Breast epithelium (tissue), 4 donors: ENCODE measurements at places on chromosomes 7 and 10. TPM values are rescaled to one million over a fixed set of nuclear protein-coding genes. Genes with fewer than 3 reads are reported as not detected.
A peak's percentile ranks its signal among the peaks of the same experiment; 100 is the strongest.

DNA sequence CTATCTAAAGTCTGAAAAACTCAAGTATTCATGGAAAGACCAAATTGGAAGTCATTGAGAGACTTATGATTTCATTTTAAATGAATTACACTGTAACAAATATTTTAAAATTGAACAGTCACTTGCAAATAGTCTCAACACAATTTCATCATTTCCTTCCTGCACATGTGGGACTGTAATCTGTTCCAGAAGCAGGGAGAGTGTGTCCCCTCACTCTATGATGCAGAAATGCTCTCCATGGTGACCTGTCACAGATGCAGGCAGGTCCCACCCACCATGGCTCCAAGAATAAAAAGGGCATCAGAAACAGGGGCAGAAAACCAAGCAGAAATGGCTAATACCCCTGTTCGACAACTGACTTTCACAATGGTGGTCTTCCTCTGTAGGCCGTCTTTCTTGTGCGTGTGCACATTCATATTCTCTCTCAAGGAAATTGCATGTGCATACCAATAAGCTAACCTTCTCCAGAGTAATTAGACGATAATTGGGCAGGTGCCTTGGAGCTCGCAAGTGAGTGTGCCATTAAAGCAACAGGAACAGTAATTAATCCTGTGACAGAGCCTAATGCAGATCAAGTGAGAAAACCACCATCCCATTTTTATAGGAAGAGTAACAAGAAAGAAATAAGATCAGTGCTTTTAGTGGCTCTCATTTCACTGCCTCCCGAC lies 170.9 kb downstream of the ZMYND11 start:
- H3K4me1 ChIP-seq: no peaks in the 10 kb centered on the region
- no peaks in the 10 kb centered on the region for H3K27me3 ChIP-seq
- H3K36me3 ChIP-seq: no peaks in the 10 kb centered on the region
- no peak overlapping the region for H3K27ac ChIP-seq
- no peak overlapping the region for H3K4me3 ChIP-seq

The CPA1 gene
- total RNA-seq: 0.96 TPM

The CABCOCO1 gene
- total RNA-seq: 1.2 TPM

DNA sequence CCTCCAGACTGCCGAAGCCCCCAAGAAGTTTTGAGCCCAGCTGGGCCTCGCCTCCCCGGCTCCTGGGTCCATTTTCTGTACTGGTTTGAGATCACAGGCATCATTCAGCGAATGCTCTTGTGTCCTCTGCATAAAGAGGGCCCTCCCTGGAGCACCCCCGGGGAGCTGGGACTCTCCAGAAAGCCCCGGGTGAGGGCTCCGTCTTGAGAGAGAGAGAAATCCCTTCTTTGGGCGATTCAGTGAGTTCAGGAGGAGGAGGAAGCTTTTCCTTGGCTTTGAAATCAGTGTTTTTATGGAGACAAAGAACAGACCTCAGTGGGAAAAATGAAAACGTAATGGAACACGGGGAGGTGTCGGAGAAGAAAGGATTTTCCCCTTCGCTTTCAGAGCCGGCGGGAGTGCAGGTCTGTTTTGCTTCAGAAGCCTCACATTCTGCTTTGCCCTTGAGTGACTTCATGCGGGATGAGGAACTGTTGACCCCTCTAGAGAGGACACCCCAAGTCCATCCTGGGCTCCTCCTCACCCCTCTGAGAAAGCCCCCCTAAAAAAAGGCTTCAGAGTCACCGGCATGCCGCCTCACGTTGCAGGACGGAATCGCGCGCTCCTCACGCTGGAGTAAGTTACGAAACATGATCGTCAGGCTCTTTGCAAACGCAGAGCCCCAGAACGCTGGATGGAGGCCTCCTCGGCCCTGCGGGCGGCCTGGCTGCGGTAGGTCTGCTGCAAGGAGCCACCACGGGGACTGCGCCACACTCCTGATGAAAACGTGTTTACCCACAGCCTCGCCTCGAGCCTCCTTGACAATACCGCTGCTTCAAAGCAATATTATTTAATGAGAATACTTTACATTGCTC lies 8.5 kb upstream of the AP5Z1 start:
- peak overlapping the region; percentile 69 for H3K27ac ChIP-seq
- no peaks in the 10 kb centered on the region for H3K4me1 ChIP-seq
- no peaks in the 10 kb centered on the region for H3K27me3 ChIP-seq
- no peak overlapping the region for H3K4me3 ChIP-seq
- H3K36me3 ChIP-seq: no peaks in the 10 kb centered on the region

The MRC1 gene
- 13.8 TPM for total RNA-seq

DNA sequence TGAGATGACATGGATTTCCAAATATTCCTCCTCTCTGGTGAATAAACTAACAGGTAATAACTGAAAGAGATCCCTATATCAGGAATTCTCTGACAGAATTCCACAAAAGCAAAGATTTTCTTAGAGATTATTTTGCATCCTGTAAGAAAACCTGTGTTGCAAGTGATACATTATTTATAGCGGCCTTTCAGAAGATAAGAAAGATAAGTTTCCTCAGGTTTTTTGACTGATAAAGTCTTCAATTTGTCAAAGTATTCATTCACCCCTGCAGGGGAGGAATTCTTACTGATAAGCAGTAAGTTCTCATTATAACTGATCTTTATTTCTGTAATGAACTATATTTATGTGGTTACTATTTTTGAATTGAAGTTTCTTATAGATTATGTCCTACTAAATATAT lies 554.0 kb downstream of the ARL4A start:
- no peaks in the 10 kb centered on the region for H3K4me1 ChIP-seq
- no peak overlapping the region for H3K4me3 ChIP-seq
- no peaks in the 10 kb centered on the region for H3K36me3 ChIP-seq
- H3K27me3 ChIP-seq: no peaks in the 10 kb centered on the region

- DNase-seq: no peak
- H3K36me3 ChIP-seq: no peaks in the 10 kb centered on the region
- H3K4me1 ChIP-seq: no peaks in the 10 kb centered on the region
- no peak overlapping the region for H3K4me3 ChIP-seq
These were observed 10.8 kb downstream of the PDE1C start for GRCh38 chr7:32059289-32060011.

The TCAF2 gene
- 14.0 TPM for total RNA-seq

DNA sequence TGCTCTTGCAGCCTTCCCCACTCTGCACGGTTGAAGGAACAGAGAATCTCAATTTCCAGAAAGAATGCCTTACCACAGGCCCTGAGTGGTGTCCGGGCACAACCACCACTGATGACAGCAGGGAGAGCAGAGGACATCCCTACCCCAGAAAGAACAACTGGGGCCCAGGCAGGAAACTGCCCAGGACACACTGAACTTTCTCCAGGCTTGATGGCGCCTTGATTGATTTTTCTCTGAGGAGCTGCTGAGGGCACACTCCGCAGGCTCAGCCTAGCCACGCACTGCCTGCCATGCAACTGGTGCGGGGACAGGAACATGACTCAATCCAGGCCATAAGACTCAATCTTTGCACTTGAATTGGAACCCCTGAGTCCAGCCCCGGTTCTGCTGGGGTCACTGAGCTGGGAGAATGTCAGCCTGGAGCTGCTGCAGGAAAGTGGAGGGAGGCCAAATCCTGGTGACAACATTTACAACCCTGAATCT lies 5.9 kb downstream of the AKR1B1 start:
- no peak for DNase-seq
- H3K36me3 ChIP-seq: peaks cover 6% of the 10 kb centered on the region
- no peak overlapping the region for H3K27ac ChIP-seq
- no peaks in the 10 kb centered on the region for H3K27me3 ChIP-seq

The CALML5 gene
- 31.1 TPM for total RNA-seq

- no peaks in the 10 kb centered on the region for H3K36me3 ChIP-seq
- no peaks in the 10 kb centered on the region for H3K27me3 ChIP-seq
- H3K4me1 ChIP-seq: no peaks in the 10 kb centered on the region
- no peak for DNase-seq
These were observed 26.1 kb upstream of the RSU1 start for GRCh38 chr10:16843252-16843870.

The LZTS2 gene
- total RNA-seq: 67.5 TPM

DNA sequence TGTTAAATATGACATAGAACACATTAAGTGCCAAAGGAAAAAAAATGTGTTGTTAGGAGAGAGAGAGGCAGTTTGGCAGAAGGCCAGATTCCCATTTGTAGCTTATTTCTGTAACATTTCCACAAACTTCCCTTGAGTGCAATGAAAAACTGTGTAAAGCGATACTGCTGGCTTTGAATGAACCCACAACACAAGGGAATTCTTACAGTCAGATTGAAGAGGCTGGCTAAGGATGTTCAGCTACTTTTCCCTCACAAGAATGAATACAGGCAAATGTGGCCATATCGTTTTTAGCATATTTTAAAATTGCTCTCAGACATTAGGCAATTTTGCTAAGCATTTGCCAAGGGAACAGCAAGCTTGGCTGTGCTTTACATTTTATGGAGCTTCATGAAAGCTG lies 614.1 kb upstream of the FZD8 start:
- H3K27ac ChIP-seq: no peak overlapping the region
- no peak for DNase-seq
- no peaks in the 10 kb centered on the region for H3K36me3 ChIP-seq
- peaks cover 3% of the 10 kb centered on the region for H3K4me1 ChIP-seq
- no peaks in the 10 kb centered on the region for H3K27me3 ChIP-seq
- no peak overlapping the region for H3K4me3 ChIP-seq

DNA sequence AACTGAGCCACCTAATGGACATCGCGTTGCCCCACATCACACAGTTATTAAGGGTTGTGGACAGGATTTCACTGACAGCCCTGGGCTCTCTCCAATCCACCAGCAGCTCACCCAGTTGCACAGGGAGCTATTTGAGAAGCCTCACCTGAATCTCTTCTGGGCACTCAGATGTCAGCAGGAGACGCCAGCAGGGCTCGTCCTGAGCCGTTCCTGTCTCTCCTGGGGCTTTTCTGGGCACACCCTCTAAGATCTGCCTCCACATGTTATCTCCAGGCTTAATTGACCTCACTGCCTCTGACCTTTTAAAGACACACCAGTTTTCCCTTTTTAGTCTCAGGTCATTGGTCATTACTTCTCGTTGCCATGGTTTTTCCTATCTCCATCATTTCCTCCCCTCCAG lies 63.0 kb downstream of the GRID1 start:
- H3K27me3 ChIP-seq: no peaks in the 10 kb centered on the region
- no peaks in the 10 kb centered on the region for H3K36me3 ChIP-seq
- no peak overlapping the region for H3K27ac ChIP-seq
- H3K4me1 ChIP-seq: no peaks in the 10 kb centered on the region

GRCh38 chr10:34169131-34169530 lies 646.0 kb downstream of the PARD3 start:
- no peaks in the 10 kb centered on the region for H3K36me3 ChIP-seq
- H3K4me3 ChIP-seq: no peak overlapping the region
- H3K27me3 ChIP-seq: no peaks in the 10 kb centered on the region
- no peak overlapping the region for H3K27ac ChIP-seq
- no peak for DNase-seq

The MYO1G gene
- 2.9 TPM for total RNA-seq

DNA sequence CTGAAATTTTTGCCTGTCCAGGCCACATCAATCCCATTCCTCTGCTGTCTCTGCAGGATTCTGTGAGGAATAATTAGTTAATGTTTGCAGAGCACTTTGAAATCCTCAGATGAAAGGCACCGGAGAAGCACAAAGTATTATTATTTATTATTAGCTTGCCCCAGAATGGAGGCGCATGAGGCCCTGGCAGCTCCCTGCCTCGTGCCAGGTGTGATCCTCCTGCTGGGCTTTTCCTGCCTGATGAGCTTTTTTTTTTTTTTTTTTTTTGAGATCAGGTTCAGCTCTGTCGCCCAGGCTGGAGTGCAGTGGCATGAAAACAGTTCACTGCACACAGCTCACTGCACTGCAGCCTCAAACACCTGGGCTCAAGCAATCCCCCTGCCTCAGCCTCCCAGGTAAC lies 65.2 kb downstream of the TCF7L2 start:
- no peak overlapping the region for H3K4me3 ChIP-seq
- H3K27ac ChIP-seq: no peak overlapping the region
- H3K36me3 ChIP-seq: no peaks in the 10 kb centered on the region
- no peak for DNase-seq
- H3K4me1 ChIP-seq: peaks cover 6% of the 10 kb centered on the region

GRCh38 chr10:48535416-48536155 lies 69.3 kb downstream of the ARHGAP22 start:
- no peak overlapping the region for H3K27ac ChIP-seq
- H3K27me3 ChIP-seq: no peaks in the 10 kb centered on the region
- no peaks in the 10 kb centered on the region for H3K36me3 ChIP-seq

The CPA2 gene
- not detected for total RNA-seq

- H3K4me1 ChIP-seq: no peaks in the 10 kb centered on the region
- no peak overlapping the region for H3K27ac ChIP-seq
- no peak overlapping the region for H3K4me3 ChIP-seq
- H3K36me3 ChIP-seq: no peaks in the 10 kb centered on the region
These were observed 388.7 kb upstream of the NRP1 start for GRCh38 chr10:33723181-33723580.

DNA sequence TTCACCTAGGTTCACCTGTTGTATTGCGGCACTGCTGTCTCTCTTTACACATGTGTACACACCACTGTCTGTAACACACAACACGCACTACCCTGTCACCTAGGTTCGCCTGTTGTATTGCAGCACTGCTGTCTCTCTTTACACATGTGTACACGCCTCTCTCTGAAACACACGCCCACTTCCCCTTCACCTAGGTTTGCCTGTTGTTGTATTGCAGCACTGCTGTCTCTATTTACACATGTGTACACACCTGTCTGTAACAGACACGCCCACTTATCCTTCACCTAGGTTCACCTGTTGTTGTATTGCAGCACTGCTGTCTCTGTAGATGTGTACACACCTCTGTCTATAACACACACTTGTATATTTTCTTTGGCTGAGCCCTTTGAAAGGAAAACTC lies 51.5 kb downstream of the WDR37 start:
- H3K4me1 ChIP-seq: no peaks in the 10 kb centered on the region
- peaks cover 8% of the 10 kb centered on the region for H3K36me3 ChIP-seq
- no peak for DNase-seq
- H3K27me3 ChIP-seq: no peaks in the 10 kb centered on the region

The CYP26A1 gene
- total RNA-seq: 0.33 TPM

The RET gene
- 0.66 TPM for total RNA-seq

- no peak overlapping the region for H3K27ac ChIP-seq
- H3K27me3 ChIP-seq: no peaks in the 10 kb centered on the region
- no peaks in the 10 kb centered on the region for H3K4me1 ChIP-seq
- no peak overlapping the region for H3K4me3 ChIP-seq
- no peak for DNase-seq
- H3K36me3 ChIP-seq: no peaks in the 10 kb centered on the region
These were observed 20.4 kb upstream of the ST8SIA6 start for GRCh38 chr10:17474595-17475323.

DNA sequence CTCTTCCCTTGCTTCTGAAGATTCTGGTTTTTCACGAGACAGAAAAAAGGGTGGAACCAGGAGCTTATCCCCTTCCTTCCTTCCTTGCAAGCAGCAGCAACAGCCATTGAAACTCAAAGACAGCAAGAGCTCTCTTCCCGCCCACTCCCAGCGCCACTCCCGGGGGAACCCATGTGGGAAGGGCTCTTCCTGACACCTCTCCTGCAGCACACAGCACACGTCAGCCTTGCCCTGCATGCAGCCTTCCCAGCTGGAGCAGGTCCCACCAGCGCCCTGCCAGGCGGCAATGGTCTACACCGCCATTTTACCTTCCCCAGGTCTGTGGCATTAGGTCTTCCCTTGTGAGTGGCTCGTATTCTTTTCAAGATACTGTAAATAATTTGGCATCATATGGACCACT lies 161.8 kb downstream of the MGMT start:
- no peaks in the 10 kb centered on the region for H3K36me3 ChIP-seq
- H3K27ac ChIP-seq: no peak overlapping the region
- no peaks in the 10 kb centered on the region for H3K27me3 ChIP-seq
- DNase-seq: no peak
